Fibroblast of lung (primary cell): ENCODE measurements at places on chromosomes 7 and 10. TPM values are rescaled to one million over a fixed set of nuclear protein-coding genes. Genes with fewer than 3 reads are reported as not detected.

Gene STRIP2
- total RNA-seq, result 4.9 and 10.9 TPM in 2 replicates

Gene PDK4
- total RNA-seq, result 2.8 and 3.1 TPM in 2 replicates

Gene LCOR
- total RNA-seq, result 10.3 and 15.7 TPM in 2 replicates

Gene SEMA4G
- 0.51 and 1.8 TPM in 2 replicates for total RNA-seq

Gene PTPN12
- total RNA-seq, result 42.3 and 42.6 TPM in 2 replicates

Gene LIPJ
- under 0.01 and 0.26 TPM in 2 replicates for total RNA-seq

Gene SHTN1
- 0.26 and 0.33 TPM in 2 replicates for total RNA-seq

Gene PWWP2B
- 14.1 and 15.9 TPM in 2 replicates for total RNA-seq

Gene PLAU
- total RNA-seq, result 60.1 and 93.6 TPM in 2 replicates

Gene SP8
- total RNA-seq, result not detected in 2 replicates

Gene LRMDA
- 1.0 and 2.0 TPM in 2 replicates for total RNA-seq

Gene ABCB4
- 0.26 and 0.66 TPM in 2 replicates for total RNA-seq

Gene PNLIPRP1
- not detected in 2 replicates for total RNA-seq

Gene CLDN12
- 28.5 and 44.8 TPM in 2 replicates for total RNA-seq

Gene NANOS1
- 1.0 and 1.2 TPM in 2 replicates for total RNA-seq

Gene ARHGEF5
- 3.0 and 3.9 TPM in 2 replicates for total RNA-seq

- DNase-seq, result no peak
- H3K27me3 ChIP-seq, result peaks cover 2% of the 10 kb centered on the region
- H3K27ac ChIP-seq, result no peak overlapping the region
- no peak overlapping the region for H3K4me3 ChIP-seq
These were observed 58.0 kb downstream of the PRKAG2 start for GRCh38 chr7:151818674-151819519.

DNA sequence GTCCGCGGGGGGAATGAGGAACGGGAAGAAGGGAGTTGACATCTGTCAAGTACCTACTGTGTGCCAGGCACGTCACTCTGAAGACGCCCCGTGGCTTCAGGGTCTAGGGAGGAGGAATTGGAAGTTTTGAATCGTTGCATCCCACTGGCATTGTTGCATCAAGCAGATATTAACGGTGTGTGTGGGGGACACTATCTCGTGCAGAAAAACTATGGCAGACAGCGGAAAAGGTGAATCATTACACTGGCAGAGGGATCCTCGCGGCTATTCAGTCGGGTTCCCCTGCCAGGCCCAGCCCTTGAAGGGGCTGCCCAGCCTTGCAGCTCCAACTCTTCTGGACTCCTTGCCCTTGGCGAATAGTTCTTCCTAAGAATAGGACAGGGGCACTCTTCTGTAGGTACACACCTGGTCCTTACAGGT, 1.0 kb upstream of the KIAA1549 start:
- peaks cover 3% of the 10 kb centered on the region for H3K4me1 ChIP-seq
- DNase-seq, result no peak
- no peak overlapping the region for H3K27ac ChIP-seq
- no peaks in the 10 kb centered on the region for H3K36me3 ChIP-seq
- H3K27me3 ChIP-seq, result no peaks in the 10 kb centered on the region

DNA sequence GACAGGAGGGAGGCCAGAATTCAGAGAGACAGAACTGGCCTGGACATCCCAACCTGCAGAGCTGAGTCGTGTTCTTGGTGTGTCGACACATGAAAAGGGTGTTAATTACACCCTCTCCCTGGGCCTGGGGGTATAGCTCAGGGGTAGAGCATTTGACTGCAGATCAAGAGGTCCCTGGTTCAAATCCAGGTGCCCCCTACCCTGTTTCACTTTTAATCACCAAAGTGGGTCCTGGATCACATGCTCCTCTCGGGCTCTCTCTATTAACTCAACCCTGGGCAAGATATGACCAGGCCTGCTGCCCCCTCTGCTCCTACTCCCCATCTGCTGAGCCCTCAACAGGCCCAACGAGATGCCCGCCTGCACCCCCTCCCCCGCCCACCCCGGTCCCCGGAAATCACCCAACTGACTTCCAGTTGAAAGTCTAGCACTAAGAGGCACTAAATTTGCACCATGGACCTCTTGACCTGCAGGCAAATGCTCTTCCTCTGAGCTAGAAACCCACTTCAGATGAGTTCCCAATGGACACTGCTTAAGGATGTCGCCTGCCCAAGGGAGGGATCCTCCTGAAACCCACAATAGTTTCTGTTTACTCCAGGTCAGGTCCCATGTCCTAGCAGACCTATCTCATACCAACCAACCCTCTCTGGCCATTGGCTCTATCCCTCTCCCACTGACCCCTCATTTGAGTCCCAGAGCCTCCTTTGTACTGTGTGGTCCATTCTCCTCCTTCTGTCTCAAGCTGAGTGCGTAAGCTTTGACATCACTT, 137.6 kb downstream of the ZNF467 start:
- H3K27me3 ChIP-seq, result peaks cover 12% of the 10 kb centered on the region
- no peak overlapping the region for H3K4me3 ChIP-seq
- DNase-seq, result no peak
- H3K27ac ChIP-seq, result no peak overlapping the region

- no peaks in the 10 kb centered on the region for H3K27me3 ChIP-seq
- no peaks in the 10 kb centered on the region for H3K36me3 ChIP-seq
These were observed 78.7 kb upstream of the MSRB2 start for GRCh38 chr10:23016636-23017035.

DNA sequence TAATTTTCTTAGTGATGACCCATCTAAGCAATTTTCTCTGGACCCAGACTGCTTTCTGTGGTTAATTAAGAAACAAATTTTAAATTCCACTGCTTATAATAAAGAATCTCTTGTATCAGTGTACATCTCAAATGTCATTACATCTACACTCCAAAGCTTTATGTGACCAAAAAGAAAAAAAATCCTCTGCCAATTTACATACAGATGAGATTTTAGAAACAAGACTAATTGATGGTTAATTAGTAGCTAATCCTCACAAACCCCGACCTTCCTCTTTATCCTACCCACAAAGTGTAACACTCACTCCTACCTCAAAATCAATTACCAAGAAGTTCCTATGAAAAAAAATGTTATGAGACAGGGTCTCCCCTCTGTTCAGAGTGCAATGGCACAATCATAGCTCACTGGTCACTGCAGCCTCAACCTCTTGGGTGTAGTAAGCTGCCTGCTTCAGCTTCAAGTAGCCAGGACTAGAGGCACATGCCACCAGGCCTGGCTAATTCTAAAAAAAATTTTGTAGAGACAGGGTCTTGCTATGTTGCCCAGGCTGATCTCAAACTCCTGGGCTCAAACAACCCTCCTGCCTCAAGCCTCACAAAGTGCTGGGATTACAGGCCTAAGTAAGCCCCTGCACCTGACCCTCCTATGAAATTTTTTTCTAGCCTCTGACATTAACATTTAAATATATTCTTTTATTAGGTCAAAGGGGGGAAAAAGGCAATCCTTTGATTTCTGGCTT, 14.8 kb downstream of the KIF5B start:
- no peak for DNase-seq
- no peak overlapping the region for H3K4me3 ChIP-seq
- no peak overlapping the region for H3K27ac ChIP-seq
- peaks cover 1% of the 10 kb centered on the region for H3K36me3 ChIP-seq

DNA sequence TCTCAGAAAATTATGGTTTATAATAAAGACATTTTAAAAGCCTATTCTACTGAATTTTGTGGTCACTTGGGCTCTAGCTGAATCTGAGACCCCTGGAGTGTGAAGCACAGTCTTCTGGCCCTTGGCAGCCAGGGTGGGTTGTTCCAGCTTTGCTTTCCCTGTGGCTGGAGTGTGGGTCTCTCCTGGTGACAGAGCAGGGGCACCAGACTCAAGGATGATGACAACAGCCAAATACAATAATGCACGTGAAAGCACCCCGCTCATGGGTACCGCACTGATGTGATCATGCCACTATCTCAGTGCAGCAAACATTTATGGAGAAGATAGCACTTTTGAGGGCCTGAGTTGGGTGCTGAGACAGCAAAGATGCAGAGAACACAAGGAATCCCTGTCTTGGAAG, 134.8 kb upstream of the ADAM12 start:
- no peaks in the 10 kb centered on the region for H3K36me3 ChIP-seq
- no peak for DNase-seq
- H3K4me3 ChIP-seq, result no peak overlapping the region
- H3K4me1 ChIP-seq, result no peaks in the 10 kb centered on the region
- H3K27ac ChIP-seq, result no peak overlapping the region

- H3K4me1 ChIP-seq, result no peaks in the 10 kb centered on the region
- H3K36me3 ChIP-seq, result no peaks in the 10 kb centered on the region
- no peak overlapping the region for H3K4me3 ChIP-seq
- DNase-seq, result no peak
- no peaks in the 10 kb centered on the region for H3K27me3 ChIP-seq
These were observed 86.8 kb upstream of the NAMPT start for GRCh38 chr7:106371629-106372028.

- H3K36me3 ChIP-seq, result no peaks in the 10 kb centered on the region
- no peaks in the 10 kb centered on the region for H3K27me3 ChIP-seq
- no peaks in the 10 kb centered on the region for H3K4me1 ChIP-seq
- no peak overlapping the region for H3K27ac ChIP-seq
- DNase-seq, result no peak
These were observed 33.8 kb downstream of the SPAG6 start for GRCh38 chr10:22379059-22379458.

GRCh38 chr7:128221929-128222403, 19.1 kb upstream of the LEP start:
- no peak overlapping the region for H3K4me3 ChIP-seq
- DNase-seq, result peak; percentile 58
- no peaks in the 10 kb centered on the region for H3K36me3 ChIP-seq
- H3K27me3 ChIP-seq, result no peaks in the 10 kb centered on the region
- H3K27ac ChIP-seq, result no peak overlapping the region

GRCh38 chr10:111990734-111991133, 192.8 kb downstream of the GPAM start:
- H3K4me1 ChIP-seq, result no peaks in the 10 kb centered on the region
- H3K36me3 ChIP-seq, result no peaks in the 10 kb centered on the region
- DNase-seq, result no peak
- no peak overlapping the region for H3K27ac ChIP-seq
- no peak overlapping the region for H3K4me3 ChIP-seq

DNA sequence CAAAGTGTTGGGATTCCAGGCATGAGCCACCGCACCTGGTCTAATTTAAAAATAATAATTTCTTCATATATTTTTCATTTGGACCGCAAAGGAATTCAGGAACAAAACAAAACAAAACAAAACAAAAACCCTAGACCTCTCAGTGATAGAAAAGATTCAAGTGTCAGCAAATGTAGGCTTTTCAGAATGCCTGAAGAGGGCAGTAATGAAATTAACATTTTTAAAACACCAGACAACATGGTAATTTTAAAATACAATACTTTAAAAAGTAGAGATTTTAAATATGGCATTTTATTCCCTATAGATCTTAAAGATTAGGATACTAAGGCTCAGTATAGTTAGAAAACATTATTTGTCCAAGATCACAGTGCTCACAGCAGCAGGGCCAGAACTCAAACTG, 36.6 kb downstream of the DNMBP start:
- H3K4me3 ChIP-seq, result no peak overlapping the region
- no peak overlapping the region for H3K27ac ChIP-seq
- H3K36me3 ChIP-seq, result peaks cover 3% of the 10 kb centered on the region

DNA sequence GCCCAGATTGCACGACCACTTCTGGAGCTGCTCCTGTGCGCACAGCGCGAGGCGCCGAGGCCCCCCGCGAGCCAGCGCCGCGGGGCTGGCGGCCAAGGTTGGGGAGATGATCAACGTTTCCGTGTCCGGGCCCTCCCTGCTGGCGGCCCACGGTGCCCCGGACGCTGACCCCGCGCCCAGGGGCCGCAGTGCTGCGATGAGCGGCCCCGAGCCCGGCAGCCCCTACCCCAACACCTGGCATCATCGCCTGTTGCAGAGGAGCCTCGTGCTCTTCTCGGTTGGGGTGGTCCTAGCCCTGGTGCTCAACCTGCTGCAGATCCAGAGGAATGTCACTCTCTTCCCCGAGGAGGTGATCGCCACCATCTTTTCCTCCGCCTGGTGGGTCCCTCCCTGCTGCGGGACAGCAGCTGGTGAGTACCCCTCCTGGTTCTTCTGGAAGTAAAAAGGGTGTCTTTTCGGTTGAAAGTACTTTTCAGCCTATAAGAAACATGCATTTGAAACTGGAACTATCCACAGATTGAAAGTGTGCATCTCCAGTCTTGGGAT, 683 bp downstream of the INSIG1 start:
- H3K4me1 ChIP-seq, result peaks cover 10% of the 10 kb centered on the region
- H3K27ac ChIP-seq, result peak overlapping the region; percentile 91
- peak overlapping the region; percentile 97 for H3K4me3 ChIP-seq
- no peaks in the 10 kb centered on the region for H3K27me3 ChIP-seq
- peaks cover 11% of the 10 kb centered on the region for H3K36me3 ChIP-seq

- H3K27me3 ChIP-seq, result no peaks in the 10 kb centered on the region
- no peak overlapping the region for H3K27ac ChIP-seq
These were observed 247.4 kb upstream of the TEX47 start for GRCh38 chr7:89042940-89043339.

DNA sequence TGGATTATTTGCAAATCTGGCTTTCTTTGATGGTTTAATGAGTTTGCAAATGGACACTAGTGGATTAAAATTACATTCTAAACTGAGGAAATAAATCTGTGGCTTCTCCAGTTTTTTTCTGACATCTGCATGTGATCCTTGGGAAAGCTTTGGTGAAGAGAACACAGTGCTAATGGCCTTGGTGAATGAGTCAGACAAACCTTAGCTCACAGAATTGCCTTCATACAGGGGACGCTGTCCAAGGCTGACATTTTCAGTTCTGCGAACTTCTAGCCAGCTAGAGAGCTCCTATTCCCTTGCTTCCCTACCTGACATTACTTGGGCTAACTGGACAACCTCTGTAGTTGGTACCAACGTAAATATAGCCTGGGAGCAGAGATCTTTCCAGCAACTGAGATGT, 21.2 kb downstream of the BMPER start:
- no peaks in the 10 kb centered on the region for H3K36me3 ChIP-seq
- peaks cover 18% of the 10 kb centered on the region for H3K4me1 ChIP-seq
- no peaks in the 10 kb centered on the region for H3K27me3 ChIP-seq
- DNase-seq, result peak; percentile 60
- no peak overlapping the region for H3K27ac ChIP-seq
- no peak overlapping the region for H3K4me3 ChIP-seq

DNA sequence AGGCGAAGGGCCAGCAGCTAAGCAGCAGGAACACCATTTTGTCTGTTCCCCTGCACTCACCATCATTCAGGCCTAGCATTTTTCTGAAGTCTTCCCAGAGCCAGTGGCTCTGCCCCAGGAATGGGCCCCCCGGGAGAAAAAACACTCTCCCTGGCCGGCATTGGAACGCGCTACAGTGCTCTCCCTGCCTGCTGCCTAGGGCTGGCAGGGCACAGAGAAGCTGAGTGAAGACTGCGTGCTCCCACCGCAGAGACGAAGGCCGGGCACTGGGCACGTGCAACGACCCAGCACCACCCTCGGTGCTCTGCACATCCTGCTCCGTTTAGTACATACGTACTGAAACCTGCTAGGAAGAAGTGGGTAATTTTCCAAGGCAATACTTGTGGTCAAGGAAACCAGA, 34.4 kb downstream of the HSPA12A start:
- H3K36me3 ChIP-seq, result peaks cover 3% of the 10 kb centered on the region
- no peak overlapping the region for H3K4me3 ChIP-seq
- H3K4me1 ChIP-seq, result peaks cover 8% of the 10 kb centered on the region
- peak overlapping the region; percentile 57 for H3K27ac ChIP-seq
- DNase-seq, result no peak
- no peaks in the 10 kb centered on the region for H3K27me3 ChIP-seq
